Glutamatergic neuron (in vitro differentiated cells): ENCODE measurements at places on chromosomes 5 and 9. TPM values are rescaled to one million over a fixed set of nuclear protein-coding genes. Genes with fewer than 3 reads are reported as not detected.

GRCh38 chr9:70551801-70552200 is 137.3 kb upstream of the KLF9 start:
- DNase-seq, result no peak

DNA sequence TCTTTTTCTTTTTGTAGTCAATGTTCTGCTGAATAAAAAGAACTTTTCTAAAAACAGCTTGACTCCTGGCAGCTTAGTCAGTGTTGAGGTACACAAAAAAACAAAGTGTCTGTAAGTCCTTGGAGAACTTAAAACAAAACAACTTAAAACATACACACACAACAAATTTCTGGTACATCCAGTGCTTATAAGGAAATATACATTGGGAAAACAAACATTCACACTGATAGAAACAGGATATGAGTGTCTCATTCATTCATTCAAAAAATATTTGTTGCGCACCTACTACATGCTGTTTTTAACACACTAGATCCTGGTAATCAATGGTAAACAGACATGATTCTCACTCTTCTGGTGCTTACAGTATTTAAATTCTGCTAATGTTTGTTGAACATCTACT is 27.4 kb upstream of the MEGF9 start:
- DNase-seq, result no peak

DNA sequence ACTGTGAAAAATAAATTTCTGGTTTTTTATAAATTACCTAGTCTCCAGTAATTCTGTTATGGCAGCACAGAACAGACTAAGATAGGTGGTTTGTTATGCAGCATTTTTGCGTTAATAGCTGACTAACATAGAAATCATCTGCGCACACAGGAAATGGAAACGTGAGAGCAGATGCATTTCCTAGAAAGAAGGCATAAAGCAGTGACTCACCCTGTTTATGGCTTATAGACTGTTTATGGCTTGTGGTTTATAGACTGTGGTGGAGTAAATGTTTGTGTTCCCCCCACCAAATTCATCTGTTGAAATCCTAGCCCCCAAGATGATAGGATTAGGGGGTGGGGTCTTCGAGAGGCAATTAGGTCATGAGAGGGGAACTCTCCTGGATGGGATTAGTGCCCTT is 18.3 kb upstream of the OSMR start:
- DNase-seq, result no peak

Gene FCN2
- not detected for total RNA-seq

Gene SHISAL2B
- not detected for total RNA-seq
